ENCODE measurements at places on chromosomes 6 and 20. TPM values are rescaled to one million over a fixed set of nuclear protein-coding genes. Genes with fewer than 3 reads are reported as not detected.

The LRFN2 gene
- not detected for total RNA-seq

The TTI1 gene
- 29.3 TPM for total RNA-seq

DNA sequence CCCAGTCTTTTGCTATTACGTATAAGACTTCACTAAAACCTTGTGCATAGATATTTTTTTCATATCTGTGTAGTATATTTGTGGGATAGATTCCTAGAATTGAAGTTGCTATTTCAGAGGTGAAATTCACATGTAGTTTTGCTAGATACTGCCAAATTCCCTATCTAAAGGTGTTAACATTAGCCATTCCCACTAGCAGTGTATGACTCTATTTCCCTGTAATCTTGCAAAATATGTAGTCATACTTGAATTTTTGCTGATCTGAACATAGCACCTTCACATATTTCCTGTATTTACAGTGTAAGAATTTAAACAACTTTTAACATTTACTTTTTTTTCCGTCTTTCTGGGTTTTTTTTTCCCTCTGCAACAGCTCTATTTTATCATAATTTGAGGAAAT, 24.9 kb downstream of the SENP6 start:
- H3K36me3 ChIP-seq = peaks cover 29% of the 10 kb centered on the region
- no peak overlapping the region for H3K27ac ChIP-seq

DNA sequence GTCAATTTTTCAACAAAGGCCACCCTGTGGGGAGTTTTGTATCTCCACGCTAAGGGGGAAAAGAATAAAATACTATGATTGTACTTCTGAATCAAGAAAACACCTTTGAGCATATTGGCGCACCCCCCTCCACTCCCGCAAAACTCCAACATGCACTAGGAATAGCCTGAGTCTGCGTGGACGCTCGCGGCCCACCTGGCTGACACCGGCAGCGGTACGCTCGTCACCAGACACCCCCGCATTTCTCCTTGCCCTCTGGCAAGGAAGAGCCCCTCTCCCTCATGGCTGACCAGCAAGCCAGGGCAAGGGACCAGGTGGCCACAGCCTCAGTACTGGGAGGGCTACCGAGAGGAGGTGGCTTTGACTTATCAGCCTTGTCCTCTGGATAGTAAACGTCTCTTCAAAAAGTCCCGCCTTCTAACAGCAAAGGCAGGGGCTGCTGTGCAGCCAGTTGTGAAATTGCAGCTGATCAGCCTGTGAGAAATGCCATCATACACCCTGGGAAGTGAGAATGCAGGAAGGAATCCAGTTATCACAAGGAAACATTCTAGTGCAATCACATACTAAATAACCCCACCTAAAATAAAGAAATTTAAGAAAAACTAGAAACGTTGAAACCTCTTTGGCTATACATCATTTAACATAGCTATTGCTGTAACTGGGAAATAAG, 84.2 kb downstream of the HUS1B start:
- peaks cover 53% of the 10 kb centered on the region for H3K36me3 ChIP-seq
- H3K27me3 ChIP-seq = no peaks in the 10 kb centered on the region
- DNase-seq = no peak
- H3K4me1 ChIP-seq = peaks cover 12% of the 10 kb centered on the region
- H3K4me3 ChIP-seq = no peak overlapping the region

GRCh38 chr6:16511723-16512489, 249.4 kb downstream of the ATXN1 start:
- H3K27ac ChIP-seq = peak overlapping the region; percentile 83
- H3K36me3 ChIP-seq = peaks cover 10% of the 10 kb centered on the region
- peak; percentile 40 for DNase-seq
- H3K4me1 ChIP-seq = peaks cover 47% of the 10 kb centered on the region

DNA sequence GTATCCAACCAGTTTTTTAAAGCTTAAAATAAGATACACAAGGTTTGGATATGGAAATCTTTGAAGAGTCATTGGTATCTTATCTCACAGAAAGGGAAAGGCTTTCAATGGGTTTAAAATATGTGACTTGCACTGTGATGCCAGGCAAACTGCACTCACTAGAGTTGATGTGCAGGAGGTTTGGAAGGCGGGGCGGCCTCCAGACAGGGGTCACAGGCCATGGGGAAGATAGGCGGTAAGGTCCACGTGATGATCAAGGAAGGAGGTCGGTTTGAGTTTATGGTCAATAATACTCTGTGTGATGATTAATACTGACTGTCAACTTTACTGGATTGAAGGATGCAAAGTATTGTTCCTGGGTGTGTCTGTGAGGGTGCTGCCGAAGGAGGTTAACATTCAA, 9.5 kb upstream of the RAMACL start:
- no peaks in the 10 kb centered on the region for H3K36me3 ChIP-seq
- H3K4me1 ChIP-seq = no peaks in the 10 kb centered on the region
- no peak overlapping the region for H3K27ac ChIP-seq
- no peak for DNase-seq
- H3K4me3 ChIP-seq = no peak overlapping the region
- peaks cover 2% of the 10 kb centered on the region for H3K27me3 ChIP-seq
